ENCODE measurements at places on chromosomes 16 and 17.
A peak's percentile ranks its signal among the peaks of the same experiment; 100 is the strongest.

- peak; percentile 61 for DNase-seq
Observed at GRCh38 chr17:55285340-55286301, 20.9 kb downstream of the HLF start.

- no peak for DNase-seq
Observed at GRCh38 chr16:1407753-1408152, 6.8 kb downstream of the UNKL start.

DNA sequence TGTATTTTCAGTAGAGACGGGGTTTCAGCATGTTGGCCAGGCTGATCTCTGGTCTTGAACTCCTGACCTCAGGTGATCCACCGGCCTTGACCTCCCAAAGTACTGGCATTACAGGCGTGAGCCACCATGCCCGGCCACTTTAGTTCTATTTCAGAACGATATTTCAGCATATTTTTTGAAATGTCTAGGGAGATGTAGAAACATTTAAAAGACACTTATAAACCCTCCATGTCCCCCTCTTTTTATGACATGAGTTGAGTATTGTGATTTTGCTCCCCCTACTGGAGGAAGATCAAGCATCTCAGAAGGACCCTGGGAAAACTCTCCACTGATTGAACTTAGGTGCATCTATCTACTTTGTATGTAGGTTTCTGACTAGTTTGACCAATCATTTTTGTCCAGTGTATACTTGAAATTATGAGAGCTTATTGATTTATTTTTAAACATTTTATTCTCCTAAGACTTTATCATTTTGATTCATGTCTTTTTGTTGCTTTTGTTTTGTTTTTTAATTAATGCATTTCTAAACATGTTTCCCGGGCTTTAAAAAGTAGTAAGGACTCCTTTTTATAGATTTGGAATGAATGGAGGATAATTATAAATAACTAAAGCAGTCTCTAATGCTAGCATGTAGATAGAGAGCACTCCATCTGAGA is 105.1 kb downstream of the CHD9 start:
- DNase-seq = peak; percentile 41

GRCh38 chr17:43988301-43988700 is 16.1 kb upstream of the NAGS start:
- no peak for DNase-seq

- DNase-seq = no peak
Observed at GRCh38 chr16:90037276-90037675, 18.0 kb upstream of the DBNDD1 start.

GRCh38 chr16:87048038-87048729 is 269.0 kb downstream of the C16orf95 start:
- no peak for DNase-seq

GRCh38 chr16:50558913-50559312 is 10.7 kb downstream of the NKD1 start:
- DNase-seq = no peak

- DNase-seq = no peak
Observed at GRCh38 chr17:73017658-73018057, 74.8 kb downstream of the SLC39A11 start.

DNA sequence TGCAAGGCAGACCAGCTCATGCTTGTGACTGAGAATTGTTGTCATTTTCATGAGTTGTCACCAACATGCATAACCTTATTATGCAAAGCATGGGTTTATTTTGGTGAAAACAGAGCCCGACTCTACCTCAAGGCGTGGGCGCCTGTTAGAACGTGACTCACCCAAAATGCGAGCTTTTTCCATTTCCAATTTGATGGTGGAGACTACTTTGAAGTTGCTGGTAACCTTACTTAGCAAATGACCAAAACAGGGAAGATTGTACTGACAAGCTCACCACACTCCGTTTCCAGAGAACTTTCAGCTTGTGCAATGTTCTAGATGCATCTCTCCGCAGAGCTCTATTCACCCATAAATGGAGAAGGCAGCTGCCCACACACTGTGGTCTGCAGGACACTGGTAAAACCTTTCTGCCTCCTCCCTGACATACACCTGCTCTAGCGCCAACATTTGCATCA is 284.5 kb downstream of the MAF start:
- no peak for DNase-seq

DNA sequence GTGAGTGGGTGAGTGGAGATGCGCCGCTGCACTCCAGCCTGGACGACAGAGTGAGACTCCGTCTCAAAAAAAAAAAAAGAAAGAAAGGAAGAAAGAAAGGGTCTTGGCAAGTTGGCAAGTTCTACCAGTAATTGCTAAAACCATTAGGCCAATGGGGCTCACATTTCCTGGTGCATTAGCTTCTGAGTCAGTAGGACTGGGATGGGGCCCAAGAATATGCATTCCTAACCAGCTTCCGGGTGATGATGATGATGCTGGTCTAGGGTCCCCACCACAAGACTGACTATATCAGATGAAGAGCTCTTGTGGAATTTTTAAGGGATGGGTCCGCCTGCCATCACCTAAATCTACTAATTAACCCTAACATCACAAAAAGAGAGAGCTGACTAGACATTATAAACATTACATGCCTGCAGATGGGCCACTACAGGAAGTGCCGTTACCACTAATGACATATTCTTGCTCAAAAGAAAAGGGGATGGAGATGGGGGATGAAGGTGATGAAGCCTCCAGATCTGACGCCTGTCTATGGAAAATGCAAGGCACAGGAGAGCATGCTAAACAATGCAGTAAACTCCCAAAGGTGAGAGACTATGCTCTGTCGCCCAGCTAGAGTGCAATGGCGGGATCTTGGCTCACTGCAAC is 13.1 kb downstream of the MYH11 start:
- no peak for DNase-seq

- DNase-seq = no peak
Observed at GRCh38 chr16:52548261-52549010, 1.5 kb upstream of the TOX3 start.
